ENCODE measurements at places on chromosomes 7 and 10. TPM values are rescaled to one million over a fixed set of nuclear protein-coding genes. Genes with fewer than 3 reads are reported as not detected.
A peak's percentile ranks its signal among the peaks of the same experiment; 100 is the strongest.

Gene DNAJC9
- 29.6 TPM for total RNA-seq

DNA sequence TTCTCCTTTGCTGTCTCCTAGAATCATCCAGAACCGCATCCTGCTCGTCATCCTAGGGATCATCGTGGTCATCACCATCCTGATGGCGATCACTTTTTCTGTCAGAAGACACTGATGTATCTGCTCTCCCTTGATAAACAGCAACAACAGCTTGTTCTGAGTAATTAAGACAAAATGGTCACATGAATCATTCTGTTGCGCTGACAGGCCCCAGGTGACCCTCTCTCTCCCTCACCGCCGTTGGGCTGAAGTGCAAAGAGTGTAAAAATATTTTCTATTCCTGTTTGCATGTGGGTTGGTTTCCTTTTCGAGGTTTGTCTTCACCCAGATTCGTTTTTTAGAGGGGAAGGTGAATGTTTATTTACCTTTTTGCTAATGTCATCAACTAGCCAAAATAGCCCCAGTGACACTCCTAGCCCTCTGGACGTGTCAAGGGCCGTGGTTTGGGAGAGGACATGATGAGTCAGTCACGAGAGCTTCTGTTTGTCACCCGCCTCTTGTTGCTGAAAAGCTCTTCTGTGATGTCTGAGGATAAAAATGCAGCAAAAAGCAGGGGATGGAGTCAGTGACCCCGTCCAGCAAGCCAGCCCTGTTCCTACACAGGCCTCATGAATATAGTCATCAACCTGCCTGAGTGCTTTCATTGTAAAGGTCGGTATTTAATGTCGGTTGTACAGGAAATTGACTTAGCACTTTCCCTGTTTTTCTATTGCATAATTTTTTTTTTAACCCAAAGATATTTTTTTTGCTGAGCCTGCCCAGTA is 134.6 kb upstream of the TCF7L2 start:
- DNase-seq = peak; percentile 40

- peak; percentile 50 for DNase-seq
Measured at GRCh38 chr7:129368389-129368986, 65.7 kb upstream of the STRIP2 start.

GRCh38 chr10:94210440-94211168 is 152.1 kb downstream of the NOC3L start:
- no peak for DNase-seq

Gene CNPY4
- total RNA-seq = 11.6 TPM

Gene SYT15
- total RNA-seq = 0.27 TPM

Gene CDK5
- total RNA-seq = 17.5 TPM

- no peak for DNase-seq
Measured at GRCh38 chr10:111989136-111989911, 194.2 kb downstream of the GPAM start.

GRCh38 chr10:62733654-62734293 is 70.7 kb upstream of the ADO start:
- no peak for DNase-seq

Gene TMEM236
- under 0.01 TPM for total RNA-seq

DNA sequence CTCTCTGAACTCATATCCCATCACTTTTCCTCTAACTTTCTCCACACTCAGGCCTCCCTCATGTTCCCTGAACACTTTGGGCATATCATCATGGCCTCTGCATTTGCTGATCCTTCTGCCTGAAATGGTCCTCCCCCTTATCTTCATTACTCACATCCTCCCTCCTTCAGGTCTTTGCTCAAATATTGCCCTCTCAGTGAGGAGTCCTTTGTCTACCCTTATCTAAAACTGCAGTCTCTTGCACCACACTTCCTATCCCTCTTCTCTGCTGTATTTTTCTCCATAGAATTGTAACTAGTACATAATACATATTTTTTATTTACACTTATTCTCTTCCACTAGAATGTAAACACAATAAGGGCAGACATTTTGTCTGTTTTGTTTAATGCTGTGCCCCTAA is 41.7 kb downstream of the DNAJC1 start:
- no peak for DNase-seq

GRCh38 chr10:99560277-99561126 is 27.8 kb downstream of the NKX2-3 start:
- DNase-seq = peak; percentile 19

Gene TAF6
- total RNA-seq = 22.4 TPM

DNA sequence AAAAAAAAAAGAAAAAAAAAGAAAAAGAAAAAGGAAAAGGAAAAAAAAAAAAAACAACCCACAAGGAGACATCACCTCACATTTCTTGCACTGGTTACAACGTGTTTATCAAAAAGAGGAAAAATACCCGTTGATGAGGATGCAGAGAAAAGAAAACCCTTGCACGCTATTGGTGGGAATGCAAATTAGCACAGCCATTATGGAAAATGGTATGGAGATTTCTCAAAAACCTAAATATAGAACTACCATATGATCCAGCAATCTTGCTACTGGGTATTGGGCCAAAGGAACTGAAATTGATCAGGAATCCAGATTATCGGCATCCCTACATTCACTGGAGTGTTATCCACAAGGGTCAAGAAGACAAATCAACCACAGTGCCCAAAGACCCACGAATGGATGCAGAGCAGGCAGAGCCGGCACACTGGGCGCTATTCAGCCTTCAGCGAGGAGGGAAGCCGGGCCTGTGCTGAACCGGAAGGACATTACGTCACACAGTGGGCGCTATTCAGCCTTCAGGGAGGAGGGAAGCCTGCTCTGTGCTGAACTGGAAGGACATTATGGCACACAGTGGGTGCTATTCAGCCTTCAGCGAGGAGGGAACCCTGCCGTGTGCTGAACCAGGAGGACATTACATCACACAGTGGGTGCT is 258.7 kb downstream of the ZMYND11 start:
- no peak for DNase-seq

GRCh38 chr7:140238778-140239652 is 62.2 kb upstream of the KDM7A start:
- DNase-seq = no peak

- DNase-seq = no peak
Measured at GRCh38 chr7:36787933-36788378, 63.7 kb upstream of the AOAH start.

DNA sequence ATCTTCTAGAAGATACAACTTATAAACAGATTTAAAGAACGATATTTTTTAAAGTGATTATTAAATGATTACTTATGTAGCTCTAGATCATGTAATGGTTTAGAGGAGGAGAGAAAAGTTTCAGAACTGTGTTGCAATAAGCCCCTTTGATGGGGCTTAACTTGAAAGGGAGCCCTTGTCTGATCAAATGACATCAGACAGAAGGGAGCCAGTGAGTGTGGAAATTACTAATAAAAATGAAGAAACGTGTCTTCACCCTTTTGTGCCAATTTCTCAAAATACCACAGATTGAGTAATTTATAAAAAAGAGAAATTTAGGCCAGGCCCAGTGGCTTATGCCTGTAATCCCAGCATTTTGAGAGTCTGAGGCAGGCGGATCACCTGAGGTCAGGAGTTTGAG is 318.2 kb downstream of the EXOC4 start:
- DNase-seq = no peak

GRCh38 chr7:148894591-148894990 is 10.5 kb upstream of the EZH2 start:
- no peak for DNase-seq

DNA sequence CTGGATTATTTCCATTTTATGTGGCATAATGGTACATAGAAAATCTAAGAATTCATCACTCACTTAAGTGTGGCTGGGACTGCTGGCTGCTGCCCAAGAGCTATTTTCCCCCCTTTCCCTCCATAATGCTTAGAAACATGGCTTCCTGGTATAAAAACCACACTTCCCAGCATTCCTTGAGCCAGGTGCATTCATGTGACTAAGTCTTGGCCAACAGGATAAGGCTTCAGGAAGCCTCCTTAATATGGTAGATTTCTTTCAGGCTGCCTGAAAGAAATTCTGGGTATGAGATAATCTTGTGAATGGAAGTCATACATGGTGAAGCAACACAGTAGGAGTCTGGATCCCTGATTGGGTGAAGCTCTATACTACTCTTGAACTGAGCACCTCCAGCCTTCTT is 178.0 kb downstream of the JAZF1 start:
- peak; percentile 17 for DNase-seq

- peak; percentile 5 for DNase-seq
Measured at GRCh38 chr7:94368371-94368791, 26.3 kb upstream of the COL1A2 start.

Gene BUD23
- 20.2 TPM for total RNA-seq

DNA sequence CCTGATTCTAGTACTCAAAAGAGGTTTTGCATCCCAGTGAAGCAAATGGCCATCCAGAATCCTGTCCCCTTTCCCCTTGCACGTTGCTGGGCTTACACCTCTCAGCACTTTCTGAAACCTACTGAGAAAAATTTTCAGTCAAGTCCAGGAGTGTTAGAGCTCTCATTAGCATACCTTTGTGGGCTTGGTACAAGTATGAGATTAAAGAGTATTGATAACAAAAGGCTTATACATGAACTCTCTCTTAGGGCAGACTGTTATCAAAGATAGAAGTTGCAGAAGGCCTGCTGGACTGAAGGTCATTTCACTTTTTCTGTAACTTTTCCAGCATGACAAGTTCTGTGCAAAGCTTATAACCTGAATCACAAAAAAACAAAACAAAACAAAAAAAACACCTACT is at the start of gene ASAH2:
Gene ASAH2 (minus strand): TSS at position 123 of the 400 bp plus-strand sequence. CDS start 2,906 bp downstream, outside the sequence.
- no peak for DNase-seq

Data from hematopoietic multipotent progenitor cell (in vitro differentiated cells).